Brain microvascular endothelial cell (primary cell): ENCODE measurements at places on chromosomes 5 and 9.

GRCh38 chr9:42388146-42388690 lies 204.8 kb downstream of the SPATA31A6 start:
- no peak for DNase-seq

DNA sequence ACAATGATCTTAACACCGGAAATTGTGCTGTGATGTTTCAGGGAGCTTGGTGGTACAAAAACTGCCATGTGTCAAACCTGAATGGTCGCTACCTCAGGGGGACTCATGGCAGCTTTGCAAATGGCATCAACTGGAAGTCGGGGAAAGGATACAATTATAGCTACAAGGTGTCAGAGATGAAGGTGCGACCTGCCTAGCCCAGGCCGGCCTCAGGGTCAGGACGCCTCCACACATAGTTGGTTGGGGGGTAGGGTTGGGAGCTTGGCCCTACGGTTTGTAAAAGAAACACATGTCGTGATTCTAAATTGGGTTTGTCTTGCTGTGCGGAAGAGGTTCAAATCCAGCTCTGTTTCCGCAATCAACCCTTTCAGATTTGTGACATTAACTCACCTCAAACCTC lies 6.6 kb downstream of the FCN2 start:
- DNase-seq, result no peak

- DNase-seq, result no peak
These were observed 39.8 kb downstream of the MAMDC2 start for GRCh38 chr9:70083429-70083828.

DNA sequence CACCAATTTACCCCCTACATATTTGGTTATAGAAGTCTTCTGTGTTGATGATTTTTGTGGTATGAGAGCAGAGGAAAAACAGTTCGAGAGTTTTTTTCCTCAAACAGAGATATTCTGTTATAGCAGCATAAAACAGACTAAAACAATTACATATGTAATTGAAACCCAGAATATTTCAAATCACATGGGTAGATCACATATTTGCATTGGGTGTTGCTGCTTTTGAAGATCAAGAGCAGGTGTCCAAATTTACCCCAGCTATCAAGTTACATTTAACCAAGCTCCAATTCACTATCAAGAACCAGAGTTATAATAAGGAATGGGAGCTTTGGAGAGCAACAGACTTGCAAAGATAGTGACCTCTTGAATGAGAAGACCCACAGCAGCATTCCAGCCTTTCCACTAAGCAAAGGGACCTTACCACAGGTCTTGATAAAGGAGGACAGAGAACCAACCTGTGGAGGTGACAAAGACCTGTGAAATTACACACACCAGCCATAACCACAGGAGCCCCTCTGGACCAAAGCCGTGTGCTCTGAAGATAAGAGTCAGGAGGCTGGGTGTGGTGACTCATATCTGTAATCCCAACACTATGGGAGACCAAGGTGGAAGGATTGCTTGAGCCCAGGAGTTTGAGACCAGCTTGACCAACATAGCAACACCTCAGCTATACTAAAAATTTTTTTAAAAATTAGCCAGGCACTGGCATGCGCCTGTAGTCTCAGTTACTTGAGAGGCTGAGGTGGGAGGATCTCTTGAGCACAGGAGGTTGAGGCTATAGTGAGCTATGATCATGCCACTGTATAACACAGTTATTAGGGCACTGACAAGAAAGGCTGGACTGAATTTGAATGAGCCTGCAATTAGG lies 4.0 kb upstream of the CCL28 start:
- no peak for DNase-seq

DNA sequence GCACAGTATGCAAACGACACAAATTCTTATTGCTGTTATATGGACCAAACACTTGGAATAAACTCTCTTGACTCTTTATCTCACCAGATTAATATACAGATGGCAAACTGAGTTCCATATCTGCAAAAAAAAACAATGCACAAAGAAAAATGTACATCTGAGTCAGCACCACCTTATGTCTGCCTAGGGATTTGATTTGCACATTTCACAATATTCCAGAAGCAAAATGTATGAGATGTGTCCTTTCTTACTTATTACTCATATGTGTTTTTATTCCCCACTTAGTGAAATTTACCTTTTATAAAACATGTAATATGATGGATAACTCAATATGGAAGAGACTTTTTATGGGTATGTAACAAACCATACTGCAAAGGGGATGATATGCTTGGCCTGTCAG lies 236.9 kb downstream of the GLIS3 start:
- DNase-seq, result peak; percentile 45

DNA sequence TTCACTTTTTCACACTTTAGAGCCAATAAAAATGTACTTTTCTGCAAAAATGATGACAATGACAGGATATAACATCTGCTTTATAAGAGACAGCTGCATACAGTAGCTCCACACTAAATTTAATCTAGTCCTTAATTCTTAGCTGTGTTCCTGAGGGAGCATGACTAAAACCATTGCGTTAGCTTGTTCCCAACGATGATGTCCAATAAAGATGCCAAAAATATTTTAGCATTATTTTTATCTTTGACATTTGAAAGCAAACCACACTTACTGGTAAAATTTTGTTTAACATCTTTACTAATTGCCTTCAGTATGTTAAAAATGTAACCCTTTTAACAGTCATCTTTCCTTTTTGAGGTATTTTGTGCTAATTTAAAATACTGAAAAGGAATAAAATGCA lies 382.7 kb downstream of the CHSY3 start:
- DNase-seq, result no peak

- peak; percentile 59 for DNase-seq
These were observed 5.1 kb upstream of the RALGDS start for GRCh38 chr9:133125941-133126696.

DNA sequence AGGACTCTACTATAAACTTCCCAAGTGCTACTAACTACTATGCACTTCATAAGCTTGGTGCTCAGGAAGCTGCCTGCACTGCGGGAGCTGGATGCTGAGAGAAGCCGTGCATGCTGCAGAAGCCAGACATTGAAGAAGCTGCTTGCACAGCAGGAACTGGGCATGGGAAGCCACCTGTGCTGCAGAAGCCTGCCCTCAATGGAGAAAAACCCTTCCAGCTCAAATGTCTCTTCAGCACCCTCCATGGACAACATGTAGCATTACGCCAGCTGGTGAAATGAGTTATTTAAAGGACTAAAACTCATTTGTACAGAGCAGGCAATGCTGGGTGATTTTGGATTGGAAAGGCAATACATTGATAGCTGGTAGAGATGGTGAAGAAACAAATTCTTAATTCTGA lies 247.2 kb downstream of the KIF4B start:
- no peak for DNase-seq

GRCh38 chr9:121074370-121075250 lies at the start of gene CNTRL:
Gene CNTRL, plus strand, starts transcription at chr9:121074955. Its CDS starts 13,372 bp downstream, at chr9:121088327.
- peak; percentile 83 for DNase-seq

DNA sequence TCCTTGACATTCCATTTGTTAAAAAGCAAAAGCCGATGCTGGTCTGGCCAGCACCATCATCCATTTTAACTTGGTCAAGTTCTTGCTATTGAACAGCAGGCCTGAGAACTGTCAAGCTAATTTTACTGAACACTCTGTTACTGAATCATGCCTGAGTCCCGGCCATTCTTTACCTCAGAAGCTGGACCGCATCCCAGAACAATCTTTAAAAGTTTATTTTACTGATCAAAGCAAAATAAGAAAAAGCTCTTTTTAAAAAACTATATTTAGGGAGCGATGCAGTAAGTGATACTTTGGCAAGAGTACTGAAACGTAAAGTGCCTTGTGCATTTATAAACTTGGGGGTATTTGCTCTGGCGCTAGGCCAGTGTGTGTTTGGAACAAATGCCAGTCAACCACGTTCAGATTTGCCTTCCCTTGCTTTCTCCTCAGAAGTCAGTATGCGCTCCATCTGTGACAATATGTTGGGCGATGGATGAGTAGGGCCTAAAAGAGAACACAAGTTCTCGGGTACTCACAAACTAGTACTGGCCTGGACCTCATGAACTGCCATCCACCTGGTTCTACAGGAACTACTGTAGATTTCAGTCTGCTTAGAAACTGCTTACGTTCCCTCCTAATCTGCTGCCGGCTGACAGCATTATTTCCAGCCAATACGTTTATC lies 161.9 kb downstream of the MAPKAP1 start:
- peak; percentile 46 for DNase-seq
